ENCODE measurements at places on chromosomes 6 and 20. TPM values are rescaled to one million over a fixed set of nuclear protein-coding genes. Genes with fewer than 3 reads are reported as not detected.

DNA sequence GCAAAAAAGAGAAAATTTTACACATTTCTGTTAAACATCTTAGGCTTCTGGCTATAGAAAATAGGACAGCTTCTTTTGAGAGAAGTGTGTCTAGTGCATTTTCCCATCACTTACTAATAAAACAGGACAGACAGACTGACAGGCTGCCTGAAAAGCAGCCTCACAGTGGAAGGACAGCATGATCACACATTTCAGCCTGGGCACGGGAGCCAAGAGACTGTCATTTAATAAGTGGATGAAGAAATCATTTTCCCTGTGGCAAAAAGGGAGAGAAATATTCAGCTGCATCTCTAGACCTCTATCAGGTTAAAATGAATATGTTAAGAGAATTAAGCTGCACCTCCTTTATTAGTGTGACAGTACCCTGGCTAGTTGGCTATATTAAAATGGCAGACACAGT lies 960.5 kb downstream of the KIF16B start:
- no peak for DNase-seq

GRCh38 chr20:20802328-20802727 lies 89.9 kb upstream of the RALGAPA2 start:
- no peak for DNase-seq

HLA-DMB gene
- 12.9 TPM for total RNA-seq

DNA sequence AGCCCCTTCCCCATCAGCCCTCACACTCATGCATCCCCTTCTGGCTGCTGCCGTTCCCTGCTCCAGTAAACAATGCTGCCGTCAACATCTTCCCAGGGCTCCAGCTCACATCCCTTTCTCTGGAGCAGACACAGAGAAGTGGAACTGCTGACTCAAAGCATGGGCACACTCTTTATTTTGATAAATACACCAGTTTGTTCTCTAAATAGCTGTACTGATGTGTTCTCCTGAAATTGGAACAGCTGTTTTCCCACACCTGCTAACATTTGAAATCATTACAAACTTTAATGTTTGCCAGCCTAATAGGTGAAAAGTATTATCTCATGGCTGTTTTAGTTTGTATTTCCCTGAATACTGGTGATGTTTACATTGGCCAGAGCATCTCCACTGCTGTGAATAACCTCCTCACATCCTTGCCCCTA lies 102.1 kb upstream of the NXT1 start:
- no peak for DNase-seq

DNA sequence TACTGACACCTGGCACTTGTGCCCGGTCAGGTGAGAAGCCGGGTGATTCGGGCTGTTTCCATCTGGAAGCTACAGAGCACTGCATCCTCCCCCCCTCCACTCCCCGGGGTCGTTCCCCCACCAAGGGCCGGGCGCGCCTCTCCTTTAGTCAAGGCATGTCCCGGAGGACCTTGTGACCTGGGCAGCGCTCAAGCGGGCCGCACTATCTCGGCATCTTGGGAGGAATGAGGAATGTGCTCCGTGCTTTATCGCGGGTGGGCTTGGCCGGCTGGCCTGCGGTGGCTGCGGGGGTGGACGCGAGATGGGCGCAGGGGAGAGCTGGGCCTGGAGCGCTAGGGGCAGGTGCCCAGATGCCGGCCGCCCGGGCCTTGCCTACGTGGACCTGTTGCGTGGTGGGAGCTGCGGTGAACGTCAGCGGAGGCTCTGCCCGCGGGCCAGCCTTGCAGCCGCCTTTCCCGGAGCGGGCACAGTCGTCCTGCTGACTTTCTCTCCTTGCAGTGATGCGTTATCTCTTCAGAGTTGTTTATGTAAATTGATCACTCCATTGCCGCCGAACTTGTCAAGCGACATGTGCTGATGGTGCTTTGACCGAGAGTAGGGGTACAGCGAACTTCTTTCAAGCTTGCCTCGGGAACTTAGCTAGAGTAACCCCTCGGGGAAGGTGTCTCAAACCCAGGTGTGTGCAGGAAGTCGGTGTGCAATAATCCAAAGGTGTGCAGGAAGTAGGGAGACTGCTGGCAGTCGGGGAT lies 1.1 kb downstream of the LRRC1 start:
- no peak for DNase-seq

GATA5 gene
- 6.9 TPM for total RNA-seq

SRMS gene
- total RNA-seq: not detected

GRCh38 chr6:70281923-70282311 lies 21.0 kb downstream of the COL9A1 start:
- no peak for DNase-seq

DEFB114 gene
- not detected for total RNA-seq

ALDH8A1 gene
- total RNA-seq: not detected

DNA sequence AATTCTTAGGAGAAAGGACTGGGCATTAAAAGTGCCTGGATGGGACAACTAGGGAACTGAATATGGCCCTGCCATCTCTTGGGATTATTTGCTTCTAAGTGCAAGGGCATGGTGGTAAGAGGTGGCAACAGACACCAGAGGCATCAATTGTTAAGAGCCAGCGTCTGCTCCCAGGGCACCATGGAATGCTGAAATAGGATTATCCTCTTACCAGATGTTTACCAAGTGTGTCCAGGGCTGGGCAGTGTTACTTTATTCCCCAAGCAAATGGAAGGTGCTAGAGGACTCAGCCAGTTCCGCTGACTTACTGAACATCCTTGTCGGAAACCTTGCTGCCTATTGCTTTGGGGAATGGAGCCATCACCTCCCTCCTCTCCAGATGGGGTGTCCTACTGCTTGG lies 273.6 kb upstream of the SUPT3H start:
- DNase-seq: no peak

DNA sequence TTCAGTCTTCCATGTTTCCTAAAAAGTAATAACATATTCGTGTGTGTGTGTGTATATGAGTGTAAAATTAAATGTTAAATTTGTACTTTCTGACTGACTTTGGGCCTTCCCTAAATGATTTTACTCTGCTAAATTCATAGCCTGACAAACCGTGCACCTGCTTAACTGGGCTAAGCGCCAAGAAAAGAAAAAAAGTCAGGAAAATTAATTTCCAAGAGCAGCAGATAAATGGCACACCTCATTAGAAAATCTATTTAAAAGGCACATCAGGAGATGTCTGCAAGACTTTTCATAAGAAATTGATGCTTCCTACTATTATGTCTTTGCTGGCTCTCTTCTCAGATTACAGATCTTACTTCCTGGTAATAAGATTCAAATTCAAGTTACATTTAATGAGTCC lies 72.4 kb downstream of the TRDN start:
- DNase-seq: no peak

GRCh38 chr6:74259981-74260380 lies 564.0 kb downstream of the CD109 start:
- DNase-seq: no peak

OSBPL2 gene
- total RNA-seq: 27.2 TPM

DNA sequence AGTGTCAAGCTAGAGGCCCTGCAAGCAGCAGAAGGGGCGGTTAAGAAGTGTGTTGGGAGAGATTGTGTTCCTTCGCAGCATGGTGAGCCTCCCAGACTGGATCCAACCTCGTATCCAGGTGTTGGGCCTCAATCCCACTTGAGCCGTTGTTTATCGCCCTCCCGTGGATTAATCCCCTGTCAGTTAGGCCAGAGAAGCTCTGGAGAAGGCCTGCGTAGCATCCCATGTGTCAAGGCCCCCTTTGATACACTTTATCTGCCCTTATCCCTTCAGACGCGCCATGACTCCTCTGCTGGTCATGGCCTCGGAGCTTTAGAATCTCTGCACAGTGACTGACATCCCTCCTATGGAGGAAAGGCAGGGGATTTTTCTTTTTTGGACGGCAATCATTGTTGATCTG lies 181.0 kb downstream of the ZFP64 start:
- DNase-seq: no peak

ZBTB9 gene
- total RNA-seq: 4.1 TPM

DNA sequence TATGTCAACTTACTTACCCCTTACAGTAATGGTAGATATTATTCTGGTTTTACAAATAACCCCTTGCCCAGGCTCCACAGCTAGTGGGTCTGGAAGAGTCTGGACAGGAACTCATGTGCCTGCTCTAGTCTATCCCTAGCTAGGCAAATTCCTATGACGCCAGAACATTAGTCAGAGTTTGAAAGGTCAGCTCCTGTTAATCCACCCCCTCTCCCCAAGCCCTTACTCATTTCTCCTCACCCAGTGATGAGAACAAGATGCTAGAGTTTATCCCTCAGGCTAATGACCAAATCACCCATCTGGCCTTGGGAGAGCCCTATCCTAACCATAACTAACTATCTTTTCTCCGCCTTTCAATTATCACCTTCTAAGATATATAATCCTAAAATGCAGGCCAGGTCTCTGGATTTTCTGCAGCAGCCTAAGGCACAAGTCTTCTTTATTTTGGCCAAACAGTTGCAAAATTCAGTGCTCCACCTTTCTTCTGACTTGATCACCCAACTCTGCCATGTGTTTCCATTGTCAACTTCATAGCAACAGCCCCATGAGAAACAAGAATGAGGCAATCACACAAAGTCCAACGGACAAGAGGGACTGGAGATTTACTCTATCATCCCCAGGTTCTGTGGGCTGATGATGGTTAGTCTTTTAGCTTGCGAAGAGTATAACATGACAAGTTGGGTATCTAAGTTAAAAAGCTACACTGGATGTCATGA lies 113.3 kb downstream of the TASP1 start:
- no peak for DNase-seq

DNA sequence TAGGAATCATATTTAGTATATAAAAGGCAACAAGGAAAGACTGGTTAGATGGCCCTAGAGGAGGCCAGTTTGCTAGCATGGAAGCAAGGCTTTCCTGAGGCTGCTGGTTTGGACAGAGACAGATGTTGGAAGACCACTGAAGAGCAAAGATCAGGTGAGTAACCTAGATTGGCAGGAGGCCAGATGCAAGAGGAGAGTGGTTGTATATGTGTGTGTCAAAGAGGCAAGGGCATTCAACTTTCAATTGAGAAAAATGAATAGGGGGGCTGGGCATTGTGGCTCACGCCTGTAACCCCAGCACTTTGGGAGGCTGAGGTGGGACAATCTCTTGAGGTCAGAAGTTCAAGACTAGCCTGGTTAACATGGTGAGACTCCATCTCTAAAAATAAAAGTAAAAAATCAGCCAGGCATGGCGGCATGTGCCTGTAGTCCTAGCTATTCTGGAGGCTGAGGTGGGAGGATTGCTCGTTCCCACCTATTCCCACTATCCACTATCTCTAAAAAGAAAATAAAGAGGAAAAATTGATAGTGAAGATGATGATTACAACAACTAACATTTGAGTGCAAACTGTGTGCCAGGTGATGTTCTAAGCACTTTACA lies 79.8 kb downstream of the PRDM1 start:
- no peak for DNase-seq

GRCh38 chr6:38773338-38773737 lies 58.2 kb downstream of the DNAH8 start:
- no peak for DNase-seq

Measured in right atrium auricular region (tissue), 2 donors.